ENCODE measurements at places on chromosomes 2 and 18.
A peak's percentile ranks its signal among the peaks of the same experiment; 100 is the strongest.

DNA sequence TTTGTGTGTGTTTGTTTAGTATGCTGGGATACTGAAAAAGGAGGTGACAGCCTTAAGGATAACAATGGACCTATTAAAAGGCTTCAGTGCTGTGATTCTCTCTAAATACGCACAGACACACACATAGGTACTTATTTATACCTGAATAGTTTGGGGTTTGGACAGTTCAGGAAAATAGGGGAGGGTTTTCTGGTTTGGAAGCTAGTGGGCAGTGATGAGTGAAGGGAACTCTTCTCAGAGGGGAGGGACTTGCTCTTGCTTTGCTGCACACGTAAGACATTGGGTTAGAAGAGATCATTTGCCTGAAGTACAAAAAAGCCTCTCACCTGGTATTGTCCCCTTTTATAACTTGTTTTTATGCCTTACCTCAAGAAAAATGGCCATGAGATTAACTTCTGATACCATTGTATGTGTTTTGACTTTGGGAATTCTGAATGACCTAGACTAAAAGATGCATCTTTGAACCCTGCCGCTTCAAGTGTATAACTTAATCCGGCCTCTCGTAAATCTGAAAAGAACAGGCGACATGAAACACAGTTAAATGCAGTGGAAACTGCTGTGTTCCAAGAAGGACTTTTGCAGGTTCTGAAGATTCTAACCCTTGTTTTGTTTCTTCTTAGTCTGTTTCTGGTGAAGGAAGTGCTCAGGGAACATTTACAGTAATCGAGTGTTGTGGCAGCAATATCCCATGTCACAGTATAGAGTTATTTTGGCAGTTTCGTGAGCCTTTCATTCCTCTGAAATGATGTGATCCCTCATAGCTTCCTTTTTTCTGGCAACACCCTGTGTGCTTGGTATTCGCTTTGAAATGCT lies 2.5 kb downstream of the CRIM1 start:
- peak overlapping the region; percentile 98 for H3K27ac ChIP-seq
- peaks cover 24% of the 10 kb centered on the region for H3K36me3 ChIP-seq
- peaks cover 57% of the 10 kb centered on the region for H3K4me1 ChIP-seq

DNA sequence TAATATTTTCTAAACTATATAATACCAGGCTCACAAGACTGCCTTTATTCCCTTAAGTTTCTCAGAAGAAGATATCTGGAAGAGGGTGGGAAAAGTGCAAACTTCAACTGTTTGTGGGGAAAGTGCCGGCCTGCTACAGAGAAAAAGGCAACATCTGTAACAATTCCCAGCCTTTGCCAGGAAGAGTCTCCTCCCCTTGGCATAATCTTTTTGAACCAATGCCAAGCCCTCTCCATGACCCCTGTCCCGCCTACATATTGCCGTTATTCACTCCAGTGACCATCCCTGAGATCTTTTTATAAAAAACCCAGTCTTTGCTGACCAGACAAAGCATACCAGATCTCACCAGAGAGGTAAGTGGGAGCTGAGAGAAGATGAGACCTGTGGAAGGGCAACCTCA lies at the start of gene REG3G:
REG3G (plus strand) TSS at position 282 of the 400 bp plus-strand sequence. CDS start 392 bp downstream, outside the sequence.
- H3K27me3 ChIP-seq, result no peaks in the 10 kb centered on the region
- DNase-seq, result no peak
- H3K4me1 ChIP-seq, result no peaks in the 10 kb centered on the region
- H3K27ac ChIP-seq, result no peak within 1 kb of the TSS

DNA sequence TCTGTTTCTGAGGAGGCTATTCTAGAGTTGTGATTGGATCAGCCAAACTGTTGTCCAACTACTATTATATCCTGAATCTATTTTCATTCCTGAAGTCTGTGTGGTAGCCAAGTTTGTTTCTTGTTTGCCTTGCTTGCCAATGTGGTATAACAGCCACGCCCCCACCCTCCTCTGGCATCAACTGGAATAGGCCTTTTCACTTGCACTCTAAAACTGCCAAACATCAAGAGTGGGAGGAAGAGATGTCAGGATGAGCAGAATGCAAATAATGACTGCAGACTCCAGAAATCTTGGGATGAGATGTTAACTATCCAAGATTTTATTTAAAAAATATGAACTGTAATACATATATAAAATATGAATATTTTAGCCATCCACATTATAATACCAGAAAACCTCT lies 246.1 kb downstream of the NRXN1 start:
- no peak overlapping the region for H3K27ac ChIP-seq
- no peak for DNase-seq
- no peaks in the 10 kb centered on the region for H3K4me1 ChIP-seq

DNA sequence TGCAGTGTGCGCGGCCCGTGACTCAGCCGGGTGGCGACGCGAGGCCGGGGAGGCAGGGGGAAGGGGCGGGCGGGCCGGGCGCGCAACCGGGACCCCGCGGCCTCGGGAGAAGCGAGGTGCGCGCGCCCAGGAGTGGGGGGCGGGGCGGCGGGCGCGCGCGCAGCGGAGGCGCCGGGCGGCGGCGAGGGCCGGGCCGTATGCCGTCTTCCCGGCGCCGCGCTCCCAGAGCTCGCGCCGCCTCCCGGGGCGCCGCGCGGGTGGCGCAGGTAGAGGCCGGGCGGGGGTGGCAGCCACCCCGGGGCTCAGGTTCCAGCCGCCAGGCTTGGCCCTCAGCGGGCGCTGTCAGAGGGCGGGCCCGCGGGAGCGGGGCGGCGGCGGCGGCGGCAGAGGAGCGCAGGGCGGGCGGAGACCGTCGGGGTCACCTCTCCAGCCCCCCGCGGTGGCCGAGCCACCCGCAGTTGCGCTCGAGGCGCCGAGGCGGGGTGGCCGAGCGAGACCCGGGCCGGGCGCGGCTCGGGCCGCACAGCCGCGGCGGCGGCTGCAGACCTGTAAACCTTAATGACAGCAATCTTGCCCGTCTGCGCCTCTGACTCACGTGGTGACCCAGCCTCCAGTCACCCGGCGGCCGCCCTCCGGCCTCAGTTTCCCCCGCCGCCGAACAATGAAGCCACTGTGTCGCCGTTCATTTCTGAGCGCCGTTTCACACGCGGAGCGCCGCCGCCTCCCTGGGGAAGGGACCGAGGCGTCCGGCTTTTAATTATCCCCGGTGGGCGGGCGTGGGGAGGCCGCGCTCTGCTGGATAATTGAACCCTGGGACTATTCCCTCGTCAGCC lies 25.3 kb upstream of the SMAD7 start:
- H3K36me3 ChIP-seq, result no peaks in the 10 kb centered on the region
- peak overlapping the region; percentile 65 for H3K4me3 ChIP-seq
- H3K27ac ChIP-seq, result peak overlapping the region; percentile 61
- DNase-seq, result no peak
- H3K27me3 ChIP-seq, result no peaks in the 10 kb centered on the region
- peaks cover 6% of the 10 kb centered on the region for H3K4me1 ChIP-seq

Measured in RWPE2 (cell line).